ENCODE measurements at places on chromosomes 11 and 22.

- no peak for DNase-seq
These were observed 32.5 kb upstream of the IZUMO1R start for GRCh38 chr11:94271885-94272372.

DNA sequence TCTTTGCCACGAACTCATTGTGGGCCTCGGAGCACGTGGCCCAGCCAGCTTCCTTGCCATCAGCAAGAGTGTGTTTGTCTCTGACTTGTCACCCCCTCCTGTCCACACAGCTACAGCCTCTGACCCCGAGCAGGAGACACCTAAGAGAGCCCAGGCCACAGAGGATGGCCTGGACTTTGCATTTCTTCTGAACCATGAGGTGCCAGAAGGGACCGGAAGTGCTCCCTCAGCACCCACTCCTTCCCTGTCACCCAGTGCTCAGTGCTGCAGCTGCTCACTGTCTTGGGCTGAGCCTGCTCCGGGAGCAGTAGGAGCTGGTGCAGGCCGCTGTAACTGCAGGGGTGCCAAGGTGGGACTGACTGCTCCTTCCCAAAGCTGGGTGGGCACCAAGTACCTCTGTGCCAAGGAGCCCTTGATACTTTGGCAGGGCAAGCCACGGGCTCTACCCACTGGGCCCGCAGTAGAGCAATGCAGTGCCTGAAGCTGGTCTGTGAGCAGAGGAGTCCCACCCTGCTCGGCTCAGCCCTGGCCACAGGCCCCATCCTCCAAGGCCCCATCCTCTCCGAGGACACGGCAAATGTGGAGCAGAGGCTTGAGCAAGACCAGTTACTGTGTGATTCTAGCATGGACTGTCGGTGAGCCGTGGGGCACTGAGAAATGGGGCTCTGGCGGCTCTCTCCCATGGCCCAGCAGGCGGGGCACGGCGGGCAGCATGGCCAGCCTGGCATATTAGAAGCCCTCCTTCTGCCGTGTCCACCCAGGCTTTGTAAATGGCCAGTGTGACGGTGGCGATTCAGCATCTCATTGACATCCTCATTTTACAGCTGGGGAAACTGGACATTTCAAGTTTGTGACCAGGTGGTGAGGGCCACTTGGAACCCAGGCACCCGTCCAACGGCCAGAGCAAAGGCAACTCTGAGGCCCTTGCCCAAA is 6.3 kb downstream of the GRK2 start:
- peak; percentile 51 for DNase-seq

DNA sequence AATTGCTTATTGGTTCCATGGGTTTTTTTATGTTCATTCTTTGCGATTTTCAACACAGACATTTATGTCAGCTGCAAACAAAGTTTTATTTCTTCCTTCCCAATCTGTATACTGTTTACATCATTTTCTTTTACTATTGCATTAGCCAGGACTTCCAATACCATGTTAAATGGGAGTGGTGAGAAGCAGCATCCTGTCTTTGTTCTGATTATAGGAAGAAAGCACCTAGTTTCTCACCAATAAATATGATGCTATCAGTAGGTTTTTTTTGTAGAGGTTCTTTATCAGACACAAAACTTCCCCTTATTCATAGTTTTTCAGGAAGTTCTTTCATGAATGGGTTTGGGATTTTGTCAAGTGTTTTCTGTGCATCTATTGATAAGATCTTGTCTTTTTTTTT is 28.0 kb upstream of the OR8B8 start:
- no peak for DNase-seq

- no peak for DNase-seq
These were observed 546.0 kb downstream of the BRD1 start for GRCh38 chr22:49281467-49282340.

- no peak for DNase-seq
These were observed 452.9 kb downstream of the MN1 start for GRCh38 chr22:27348634-27349033.

- DNase-seq: no peak
These were observed 41.3 kb downstream of the CDKN1C start for GRCh38 chr11:2844116-2844842.

DNA sequence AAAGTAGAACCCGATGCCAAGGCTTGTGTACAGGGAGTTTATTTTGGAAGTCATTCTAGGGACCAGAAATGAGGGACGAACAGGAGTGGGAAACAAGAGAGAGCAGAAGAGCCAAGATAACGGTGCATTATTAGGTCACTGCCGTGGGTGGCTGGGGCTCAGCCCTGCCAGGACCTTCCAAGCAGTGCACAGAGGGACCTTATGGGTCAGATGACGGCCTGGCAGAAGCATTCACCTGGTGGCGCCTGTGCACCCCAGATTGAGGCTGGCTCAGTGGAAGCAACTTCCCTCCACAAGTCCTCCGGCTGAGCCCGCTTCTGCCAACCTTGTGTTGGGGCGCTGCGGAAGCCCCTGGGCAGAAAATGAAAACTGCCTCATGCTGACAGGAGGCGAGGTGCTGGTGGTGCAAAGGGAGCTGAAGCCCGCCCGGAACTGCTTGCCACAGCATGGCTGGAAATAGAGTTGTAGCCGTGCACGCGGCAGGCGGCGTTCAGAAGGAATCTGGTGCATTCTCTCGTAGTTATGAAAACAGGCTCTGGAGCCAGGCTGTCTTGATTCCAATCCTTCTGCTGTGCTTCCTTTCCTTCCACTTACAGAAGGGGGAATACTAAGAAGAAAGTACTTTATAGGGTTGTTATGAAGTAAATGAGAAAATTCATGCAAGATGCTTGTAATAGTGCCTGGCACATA is 22.2 kb upstream of the TP53I11 start:
- DNase-seq: no peak

DNA sequence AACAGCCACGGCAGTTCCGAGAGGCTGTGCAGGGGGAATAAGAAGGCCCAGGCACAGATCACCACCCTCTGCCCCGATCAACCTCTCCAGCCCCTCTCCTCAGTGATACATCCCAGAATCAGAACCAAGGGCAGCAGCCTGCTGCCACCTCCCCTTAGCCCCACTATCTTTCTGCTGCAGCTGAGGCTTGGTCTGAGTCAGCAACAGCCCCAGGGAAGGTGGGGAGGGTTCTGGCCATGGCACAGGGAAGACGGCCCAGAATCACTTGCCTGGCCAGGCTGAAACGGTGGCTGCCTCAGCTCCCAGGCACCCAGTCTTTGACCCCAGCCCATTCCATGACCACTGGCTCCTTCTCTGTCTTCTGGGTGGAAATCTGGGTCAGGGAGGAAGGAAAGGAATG is 2.3 kb downstream of the CHID1 start:
- DNase-seq: no peak

GRCh38 chr11:91768783-91769182 is 455.8 kb upstream of the FAT3 start:
- no peak for DNase-seq

DNA sequence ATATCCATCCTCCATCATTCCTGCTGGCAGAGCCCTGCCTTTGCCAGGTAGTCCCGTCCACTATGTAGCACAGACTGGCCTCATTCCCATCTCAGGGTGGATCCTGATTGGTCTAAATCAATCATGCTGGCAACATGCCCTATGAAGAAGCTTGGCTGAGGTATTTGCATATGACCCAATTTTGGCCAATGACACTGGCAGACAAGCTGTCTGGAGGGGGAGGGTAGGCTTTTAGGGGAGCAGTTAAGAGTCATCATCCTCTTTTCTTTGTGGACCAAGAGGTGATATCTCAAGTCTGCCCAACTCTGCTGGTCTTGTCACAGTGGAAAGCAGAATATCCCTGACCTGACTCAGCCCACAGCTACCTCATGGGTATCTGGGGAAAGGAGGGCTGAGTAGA is 5.1 kb downstream of the CCDC89 start:
- no peak for DNase-seq

DNA sequence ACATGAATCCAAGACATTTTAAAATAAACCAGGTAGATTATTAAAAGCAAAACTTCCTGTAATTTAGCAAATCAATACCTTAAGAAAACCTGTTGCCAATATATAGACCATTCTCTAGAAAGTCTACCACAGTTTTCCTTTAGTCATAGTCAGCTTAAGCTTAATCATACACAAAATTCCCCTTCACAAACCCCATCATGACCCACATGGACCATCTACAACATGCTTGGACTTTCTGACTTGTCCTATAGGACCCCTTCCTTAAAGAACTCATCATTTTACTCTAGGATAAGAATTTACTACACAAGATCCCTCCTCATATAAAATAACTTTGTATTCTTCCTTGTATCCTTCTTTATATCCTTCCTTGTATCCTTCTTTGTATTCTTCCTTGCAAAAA is 16.2 kb upstream of the RNASEH2C start:
- no peak for DNase-seq

DNA sequence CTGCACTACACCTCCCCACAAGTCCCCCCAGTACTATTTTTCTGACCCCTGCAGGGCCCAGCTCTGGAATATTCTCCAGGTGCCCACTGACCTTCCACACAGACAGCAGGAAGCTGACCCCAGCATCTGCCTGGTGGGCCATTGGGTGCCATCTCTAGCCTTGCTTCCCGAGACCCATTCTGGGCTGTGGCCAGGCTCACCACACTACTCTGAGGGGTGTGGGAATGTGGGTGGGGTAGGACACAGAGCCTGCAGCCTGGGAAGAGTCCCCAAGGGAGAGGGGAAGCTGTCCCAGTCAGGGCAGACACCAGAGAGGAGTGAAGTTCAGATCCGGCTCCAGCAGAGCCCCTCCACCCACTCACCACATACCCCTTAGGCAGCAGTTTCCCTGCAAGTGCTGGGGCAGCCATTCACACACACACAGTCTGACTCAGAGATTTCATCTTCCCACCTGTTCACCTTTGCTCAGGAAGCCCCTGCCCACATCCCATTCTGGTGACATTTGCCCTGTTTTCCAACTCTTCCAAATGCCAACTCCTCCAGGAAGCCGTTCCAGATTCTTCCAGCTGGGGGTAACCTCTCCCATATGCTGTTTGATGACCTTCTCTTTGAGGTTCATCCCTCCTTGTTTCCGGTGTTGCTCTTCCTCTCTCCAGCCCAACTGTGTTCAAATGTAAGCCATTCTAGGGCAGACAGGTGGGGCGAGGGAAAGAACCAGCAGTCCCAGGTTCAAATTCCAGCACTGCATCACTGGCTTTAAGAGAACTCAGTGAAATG is 1.9 kb downstream of the SLCO2B1 start:
- no peak for DNase-seq

- no peak for DNase-seq
These were observed 49.0 kb upstream of the GCAT start for GRCh38 chr22:37758694-37759093.

DNA sequence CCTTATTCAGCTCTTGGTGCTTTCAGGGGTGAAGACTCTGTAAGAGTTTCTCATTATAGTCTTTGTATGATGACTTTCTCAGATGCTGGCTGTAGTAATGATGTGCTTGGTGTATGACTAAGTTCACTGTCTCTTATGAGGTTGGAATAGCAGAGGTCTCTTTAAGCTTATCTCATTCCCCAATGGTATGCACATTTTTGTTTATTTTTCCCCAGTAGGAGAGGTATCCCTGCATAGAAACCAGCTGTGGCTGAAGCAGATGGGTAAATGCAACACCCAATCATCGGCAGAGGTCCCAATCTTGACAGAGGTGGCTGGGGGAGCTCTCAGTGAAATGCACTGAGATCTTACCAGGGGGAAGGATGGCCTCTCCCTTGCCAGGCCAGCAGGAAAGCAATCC is 34.6 kb downstream of the BBOX1 start:
- no peak for DNase-seq

- no peak for DNase-seq
These were observed 16.7 kb downstream of the RRP8 start for GRCh38 chr11:6586434-6587359.

- no peak for DNase-seq
These were observed 41.7 kb downstream of the IRAG1 start for GRCh38 chr11:10651656-10652361.

DNA sequence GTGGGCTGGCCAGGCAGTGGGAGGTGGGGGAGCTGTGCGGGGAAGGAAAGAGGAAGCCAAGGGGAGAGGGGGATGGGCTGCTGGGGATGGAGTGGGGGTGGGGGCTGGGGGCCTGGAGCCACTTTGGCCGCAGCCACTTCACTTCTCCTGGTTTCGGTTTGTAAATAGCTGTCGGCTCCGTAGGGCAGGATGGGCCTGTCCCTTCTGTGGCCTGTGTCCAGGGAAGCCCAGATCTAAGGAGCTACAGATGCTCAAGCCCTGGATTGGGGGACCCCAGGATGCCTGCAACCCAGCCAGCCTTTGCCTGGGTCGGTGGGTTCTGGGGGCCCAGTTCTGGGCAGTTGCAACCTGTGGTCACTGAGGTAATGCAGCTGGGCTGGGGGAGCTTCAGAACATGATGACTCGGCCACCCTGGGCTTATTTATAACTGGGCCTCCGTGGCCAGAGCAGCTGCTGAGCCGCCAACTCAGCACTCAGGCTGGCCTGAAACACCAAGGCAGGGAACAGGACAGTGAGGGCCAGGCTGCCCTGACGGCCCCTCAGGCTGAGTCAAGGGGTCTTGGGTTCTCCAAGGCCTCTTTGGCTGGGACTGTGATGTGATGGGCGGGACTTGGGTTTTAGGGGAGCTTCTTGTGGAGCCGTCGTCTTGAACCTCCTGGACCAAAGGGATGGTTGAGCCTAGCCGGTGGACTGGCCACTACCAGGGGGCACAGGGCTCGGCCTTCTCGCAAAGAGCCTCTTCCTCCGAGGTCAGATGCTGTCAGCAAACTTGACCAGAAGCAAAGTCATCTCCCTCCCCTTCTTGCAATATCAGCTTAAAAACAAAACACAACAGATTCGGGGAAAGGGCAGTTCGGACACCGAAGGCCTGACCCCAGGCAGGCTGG is 15.0 kb upstream of the SLC39A13 start:
- no peak for DNase-seq

- DNase-seq: peak; percentile 68
These were observed 9.9 kb upstream of the MICALL1 start for GRCh38 chr22:37896181-37896592.

DNA sequence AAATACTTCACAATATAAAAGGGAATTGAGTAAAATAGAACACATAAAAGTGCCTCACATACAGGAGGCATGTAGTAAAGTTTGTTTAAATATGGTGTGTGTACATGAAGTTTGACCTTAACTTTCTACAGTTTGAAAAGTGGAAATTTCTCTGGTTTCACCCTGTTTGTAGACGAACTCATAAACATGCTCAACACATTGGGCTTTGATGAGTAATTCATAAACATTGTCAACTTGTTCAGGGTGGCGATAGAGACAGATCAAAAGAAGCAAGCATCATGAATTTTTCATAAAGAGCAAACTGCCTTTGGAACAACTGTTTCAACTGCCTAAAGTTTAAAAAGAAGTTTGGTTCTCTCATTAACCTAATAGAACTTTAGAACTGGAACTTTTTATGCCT is 9.1 kb downstream of the SLN start:
- no peak for DNase-seq

- DNase-seq: no peak
These were observed 76.6 kb upstream of the AKIP1 start for GRCh38 chr11:8834379-8834778.

- DNase-seq: no peak
These were observed 39.6 kb downstream of the PARVB start for GRCh38 chr22:44063462-44064371.

GRCh38 chr11:64298966-64299846 is 952 bp upstream of the CATSPERZ start:
- DNase-seq: no peak
